ENCODE measurements at places on chromosomes 13 and 19. TPM values are rescaled to one million over a fixed set of nuclear protein-coding genes. Genes with fewer than 3 reads are reported as not detected.

CDC42EP5 gene
- total RNA-seq = 2.4 TPM

CRX gene
- not detected for total RNA-seq

- no peak for DNase-seq
These were observed 6.8 kb upstream of the ZNF561 start for GRCh38 chr19:9627856-9628255.

DNA sequence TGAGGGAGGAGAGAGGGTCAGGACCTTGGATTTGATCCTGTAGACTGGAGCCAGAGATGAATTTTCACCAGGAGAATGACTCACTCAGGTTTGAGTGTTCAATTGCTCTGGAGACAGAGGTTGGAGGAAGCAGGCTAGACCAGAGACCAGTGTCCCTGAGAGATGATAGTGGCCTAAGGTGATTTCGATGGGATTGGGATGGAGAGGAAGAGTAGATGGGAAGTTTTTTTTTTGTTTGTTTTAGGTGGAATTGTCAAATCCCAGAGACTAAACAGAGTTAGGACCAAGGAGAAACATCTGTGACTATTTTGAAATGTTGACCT is 2.3 kb downstream of the CEBPG start:
- DNase-seq = no peak

GRCh38 chr13:113552079-113552478 is 32.5 kb upstream of the TFDP1 start:
- peak; percentile 33 for DNase-seq

GRCh38 chr19:35083691-35084508 is 31.7 kb upstream of the FXYD3 start:
- DNase-seq = no peak

GRCh38 chr13:77113496-77113895 is 86.5 kb upstream of the FBXL3 start:
- DNase-seq = no peak

PSG2 gene
- not detected for total RNA-seq

GRCh38 chr19:56089344-56089743 is 31.8 kb downstream of the ZNF787 start:
- DNase-seq = no peak

GRCh38 chr13:40518481-40518882 is 148.0 kb downstream of the FOXO1 start:
- no peak for DNase-seq

All from left lobe of liver (tissue), 2 donors.